Suppressor macrophage (primary cell): ENCODE measurements at places on chromosomes 12 and 14.
A peak's percentile ranks its signal among the peaks of the same experiment; 100 is the strongest.

DNA sequence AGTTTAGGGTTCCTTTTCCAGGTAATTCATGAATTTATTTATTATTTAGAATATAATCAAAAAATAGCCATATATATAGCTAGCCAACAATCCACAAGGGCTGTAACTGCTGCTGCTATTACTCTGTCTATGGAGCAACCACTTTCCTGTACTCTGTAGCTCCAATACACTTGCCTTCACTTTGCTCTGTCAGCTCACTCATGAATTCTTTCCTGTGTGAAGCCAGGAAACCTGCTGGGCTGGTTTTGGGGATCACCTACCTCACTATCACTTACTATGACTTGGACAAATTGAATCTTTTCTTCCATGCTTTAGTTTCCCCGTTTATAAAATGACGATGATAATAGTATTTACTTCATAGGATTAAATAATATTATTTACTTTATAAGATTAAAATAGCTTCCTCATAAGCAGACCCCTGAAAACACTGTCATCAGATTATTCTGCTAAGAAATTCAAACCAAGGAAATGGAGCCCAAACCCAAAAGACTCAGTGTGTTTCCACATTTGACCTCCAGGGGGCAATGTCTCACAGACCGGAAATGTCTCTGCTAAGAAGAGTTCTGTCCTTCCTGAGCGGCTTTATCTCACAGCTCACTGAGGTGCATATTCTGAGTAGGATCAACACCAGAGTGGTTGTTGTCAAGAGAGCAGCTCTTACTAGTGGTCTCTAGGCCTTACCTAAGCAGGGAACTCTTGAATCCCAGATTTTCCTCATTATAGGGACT lies 457.1 kb downstream of the DAD1 start:
- peak; percentile 29 for DNase-seq

GRCh38 chr14:37150414-37150813 lies 22.0 kb downstream of the SLC25A21 start:
- DNase-seq = peak; percentile 33

DNA sequence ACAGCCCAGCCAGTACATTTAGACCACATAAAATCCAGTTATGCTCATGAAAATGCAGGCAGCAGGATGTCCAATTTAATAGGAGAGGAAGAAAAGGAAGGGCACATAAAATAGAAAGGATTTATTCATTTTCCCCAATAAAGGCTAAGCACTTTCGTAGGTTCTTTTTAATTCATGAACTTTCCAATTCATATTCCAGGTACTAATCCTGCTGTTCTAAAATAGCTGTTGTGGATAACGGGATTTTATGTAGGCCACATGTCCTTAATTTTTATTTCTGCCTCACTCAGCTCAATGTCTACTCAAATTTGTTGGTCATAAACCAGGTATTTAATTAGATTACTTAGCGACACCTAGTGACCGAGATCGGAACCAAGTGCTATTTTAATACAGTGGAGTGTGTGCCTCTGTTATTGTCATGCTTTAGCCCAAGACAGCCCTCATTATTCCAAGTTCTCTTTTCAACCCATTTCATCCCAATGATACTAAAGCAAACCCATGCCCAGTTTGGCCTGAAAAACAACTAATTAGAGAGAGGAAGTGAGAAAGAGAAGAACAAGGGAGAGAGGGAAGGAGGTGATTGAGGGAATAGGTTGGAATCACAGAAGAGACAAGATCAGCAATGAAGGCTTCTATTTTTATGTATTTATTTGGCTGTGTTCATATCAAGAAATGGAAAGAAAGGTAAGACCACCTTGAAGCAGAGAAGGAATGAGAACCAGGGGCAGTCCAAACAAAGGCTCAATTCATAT lies 45.9 kb upstream of the IFNG-AS1 start:
- peak; percentile 76 for DNase-seq

DNA sequence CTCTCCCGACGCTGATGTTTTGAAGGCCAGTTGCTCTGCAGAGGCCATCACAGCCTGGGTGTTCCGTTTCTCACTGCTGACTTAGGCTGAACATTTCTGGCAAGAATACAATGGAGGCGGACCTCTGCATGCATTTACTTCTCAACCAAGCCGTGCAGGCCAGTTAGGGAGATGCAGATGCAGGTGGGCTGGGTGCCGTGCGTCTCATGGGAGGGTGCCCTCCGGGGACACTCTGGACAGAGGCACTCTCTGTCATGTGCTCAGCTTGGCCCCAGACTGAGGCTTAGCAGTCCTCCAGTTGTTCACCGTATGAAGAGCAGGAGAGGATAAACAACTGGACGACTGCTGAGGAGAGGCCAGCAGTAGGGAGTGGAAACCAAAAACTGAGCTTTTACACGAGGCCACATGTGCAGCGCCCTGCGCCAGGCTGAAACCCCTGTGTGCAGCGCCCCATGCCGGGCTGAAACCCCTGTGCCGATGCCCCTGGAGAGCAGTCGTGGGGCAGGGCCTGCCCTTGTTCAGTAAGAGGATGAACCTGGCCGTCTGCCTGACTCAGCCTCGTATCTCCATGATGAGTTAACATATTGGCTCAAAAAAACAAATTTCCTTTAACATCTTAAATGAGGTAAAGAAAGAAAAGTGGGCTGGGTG lies 32.3 kb downstream of the DDX51 start:
- DNase-seq = no peak

DNA sequence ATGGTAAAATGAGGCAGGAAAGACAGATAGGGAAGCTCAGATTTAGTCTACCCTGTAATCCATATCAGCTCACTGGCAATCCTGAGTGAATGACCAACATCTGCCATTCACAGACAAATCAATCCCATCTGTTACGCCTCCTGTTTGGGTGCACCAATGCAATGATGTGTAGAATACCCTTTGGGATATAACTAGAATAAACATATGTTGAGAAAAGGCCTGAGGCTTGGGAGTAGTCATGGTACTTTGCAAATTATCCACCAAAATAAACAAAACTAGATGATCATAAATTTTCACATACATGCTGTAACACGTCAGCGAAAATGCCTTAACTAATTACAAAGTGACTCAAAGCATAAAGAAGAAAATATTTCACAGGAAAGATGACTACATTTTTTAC lies 78.8 kb downstream of the KCNC2 start:
- no peak for DNase-seq

DNA sequence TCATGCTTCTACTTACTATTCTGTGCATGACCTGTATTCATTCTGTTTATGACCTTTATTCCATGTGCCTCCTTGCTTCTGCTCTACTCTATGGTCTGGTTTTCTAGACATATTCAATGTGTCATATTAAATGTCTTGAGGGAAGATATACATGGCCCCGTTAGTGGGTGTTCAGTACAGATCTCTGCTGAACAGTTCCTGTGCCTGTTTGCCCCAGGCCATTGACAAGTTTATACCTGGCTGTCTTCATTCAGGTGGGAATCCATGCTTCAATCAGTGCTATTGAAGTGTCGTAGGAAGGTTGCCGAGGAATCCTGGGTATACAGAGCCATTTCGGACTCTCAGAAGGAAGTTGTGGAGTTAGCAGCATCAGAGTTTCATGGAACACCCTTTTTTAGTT lies 7.4 kb upstream of the PPFIBP1 start:
- DNase-seq = no peak

DNA sequence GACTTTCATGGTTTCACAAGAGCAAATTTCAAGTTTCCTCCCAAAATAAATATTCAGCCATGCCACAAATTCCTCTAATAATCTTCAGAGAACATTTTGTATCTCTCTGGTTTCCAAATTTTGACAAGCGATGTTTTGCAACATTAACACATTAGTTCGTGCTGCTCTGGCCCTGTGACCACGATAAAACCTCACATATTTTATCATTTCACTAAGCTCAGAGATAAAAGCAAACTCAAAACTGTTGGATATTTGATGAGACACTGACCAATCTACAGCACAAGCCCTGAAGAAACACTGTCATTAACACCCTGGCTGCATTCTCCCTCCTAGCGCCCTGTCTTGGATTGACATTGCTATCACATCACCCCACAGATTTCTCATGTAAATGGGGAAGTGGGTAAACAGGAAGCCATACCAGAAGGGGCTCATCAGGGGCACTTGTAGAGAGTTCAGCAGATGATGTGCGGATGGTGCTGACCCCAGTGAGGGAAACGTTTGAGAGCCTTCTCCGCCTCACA lies 264.3 kb downstream of the PRKD1 start:
- DNase-seq = no peak

GRCh38 chr12:1576410-1577241 lies 17.8 kb downstream of the FBXL14 start:
- DNase-seq = no peak

DNA sequence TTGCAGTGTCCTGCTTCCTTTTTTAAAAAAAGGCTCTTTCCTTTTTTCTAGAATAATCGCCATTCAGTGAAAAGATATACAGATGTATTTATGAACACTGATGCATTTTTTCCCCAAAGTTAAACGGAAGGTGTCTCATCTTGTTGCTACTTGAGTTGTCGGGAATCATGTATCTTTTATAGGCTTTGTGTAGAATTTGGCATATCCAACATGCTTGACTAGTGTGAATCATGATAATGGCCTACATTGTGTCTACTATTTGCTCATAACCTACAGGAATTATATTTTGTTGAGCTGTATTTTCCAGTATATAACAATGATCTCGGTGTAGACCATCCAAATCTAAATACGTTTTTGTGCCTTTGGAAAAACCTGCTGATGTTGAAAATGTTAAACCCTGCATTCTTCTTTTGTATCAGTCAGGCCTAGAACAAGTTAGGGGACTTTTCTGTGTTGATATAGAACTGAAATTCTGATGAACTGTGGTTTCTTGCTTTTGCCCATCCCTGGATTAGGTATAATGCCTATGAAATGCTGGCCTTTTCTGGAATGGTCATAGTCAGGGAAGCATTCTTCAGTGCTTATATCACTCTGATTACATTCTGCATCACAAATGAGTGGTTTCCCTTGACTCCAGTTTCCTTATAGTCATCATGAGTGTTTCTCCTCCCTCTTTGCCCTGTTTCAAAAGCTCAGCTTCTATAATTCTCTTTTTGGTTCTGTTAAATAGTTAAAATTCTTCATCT lies 10.8 kb downstream of the BMAL2 start:
- DNase-seq = no peak

- no peak for DNase-seq
Measured at GRCh38 chr14:36315159-36315853, 5.1 kb downstream of the MBIP start.

DNA sequence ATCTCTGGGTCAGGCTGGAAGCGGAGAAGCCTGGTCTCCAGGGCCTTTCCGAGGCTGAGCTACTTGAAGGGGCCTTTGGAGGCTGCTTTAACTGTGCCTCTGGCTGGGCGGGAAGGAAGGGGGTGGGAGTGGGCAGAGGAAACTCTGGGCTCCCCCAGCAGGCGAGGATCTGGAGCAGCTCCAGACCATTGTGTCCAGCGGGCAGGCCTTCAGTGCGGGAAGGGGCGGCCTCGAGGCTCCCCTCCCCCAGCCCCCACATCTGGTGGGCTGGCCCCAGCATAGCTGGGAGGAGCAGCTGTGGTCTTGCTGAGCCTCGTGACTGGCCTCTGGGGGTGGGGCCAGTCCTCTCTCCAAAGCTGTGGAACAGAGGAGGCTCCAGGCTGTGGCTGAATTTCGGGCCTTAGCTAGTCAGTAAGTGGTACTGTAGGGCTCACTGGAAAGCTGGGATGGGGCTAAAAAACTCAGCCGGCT lies 3.4 kb downstream of the TAMALIN start:
- DNase-seq = peak; percentile 64

- DNase-seq = no peak
Measured at GRCh38 chr12:16118586-16118985, 158.9 kb downstream of the SLC15A5 start.

- DNase-seq = no peak
Measured at GRCh38 chr14:62003701-62004100, 241.5 kb downstream of the SNAPC1 start.

GRCh38 chr12:130068741-130069140 lies 93.5 kb upstream of the FZD10 start:
- no peak for DNase-seq

GRCh38 chr14:73465823-73466532 lies 7.6 kb upstream of the NUMB start:
- DNase-seq = peak; percentile 86

GRCh38 chr14:41549821-41550607 lies 56.7 kb upstream of the LRFN5 start:
- DNase-seq = no peak

GRCh38 chr14:92351750-92352149 lies 28.8 kb downstream of the SLC24A4 start:
- no peak for DNase-seq

GRCh38 chr12:68530965-68531364 lies 79.7 kb upstream of the RAP1B start:
- DNase-seq = no peak

- no peak for DNase-seq
Measured at GRCh38 chr14:101444116-101444515, 117.2 kb upstream of the DIO3 start.

- no peak for DNase-seq
Measured at GRCh38 chr12:57603815-57604453, 690 bp upstream of the DTX3 start.

- DNase-seq = no peak
Measured at GRCh38 chr12:31837913-31838312, 109.1 kb upstream of the AMN1 start.

DNA sequence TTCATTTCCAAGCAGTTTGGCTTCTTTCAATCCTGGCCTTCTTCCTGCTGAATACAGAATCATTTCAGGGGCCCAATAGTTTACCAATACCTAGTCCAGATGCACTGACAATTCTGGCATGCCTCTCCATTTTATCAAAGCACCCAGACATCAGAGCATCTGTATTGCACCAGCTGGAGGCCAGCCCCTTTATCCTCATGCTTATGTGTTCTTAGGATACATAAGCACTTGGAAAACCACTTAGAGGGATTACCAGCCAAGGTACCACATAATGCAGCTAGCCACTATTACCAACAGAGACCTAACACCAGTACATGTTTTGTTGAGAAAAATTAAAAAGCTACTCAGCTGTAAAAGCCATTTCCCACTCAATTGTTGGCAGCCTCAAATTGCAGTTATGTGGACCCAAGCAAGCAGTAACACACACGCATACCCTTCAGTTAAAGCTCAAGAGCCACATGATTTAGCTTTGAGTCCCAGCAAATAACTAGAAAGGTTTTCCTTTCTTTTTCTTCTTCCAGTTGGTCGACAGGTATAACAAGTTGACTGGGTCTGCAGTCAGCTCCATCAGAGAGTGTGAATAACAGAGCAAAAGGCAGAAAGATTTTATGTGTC lies 263.8 kb downstream of the DIO2 start:
- DNase-seq = no peak

DNA sequence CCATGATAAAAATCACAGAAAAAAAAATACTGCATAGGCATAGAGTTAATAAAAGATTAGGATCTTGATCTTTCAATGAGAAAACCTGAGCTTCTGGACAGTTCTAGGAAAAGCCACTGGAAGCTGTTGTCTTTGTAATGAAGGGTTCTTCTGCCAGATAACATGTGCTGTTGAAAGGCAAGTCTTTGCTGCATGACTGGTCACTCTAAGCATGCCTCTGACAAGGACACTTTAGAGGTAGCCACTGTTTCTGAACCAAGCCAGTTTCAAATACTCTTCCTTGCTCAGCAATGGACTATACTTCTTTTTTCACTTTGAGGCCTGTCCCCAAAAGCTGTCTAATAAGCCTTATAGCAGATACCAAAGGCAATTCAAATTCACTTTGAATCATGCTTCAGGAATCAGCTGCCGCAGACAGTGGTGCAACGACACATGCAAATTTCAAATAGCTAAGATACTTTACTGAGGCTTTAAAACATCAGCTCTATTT lies 70.2 kb downstream of the BTG1 start:
- no peak for DNase-seq
